A673 (cell line): ENCODE measurements at places on chromosomes 16 and 17.

- no peak for DNase-seq
Measured at GRCh38 chr17:17134957-17135333, 71.2 kb downstream of the PLD6 start.

GRCh38 chr16:27408012-27408601 lies 6.1 kb downstream of the IL21R start:
- DNase-seq = no peak

DNA sequence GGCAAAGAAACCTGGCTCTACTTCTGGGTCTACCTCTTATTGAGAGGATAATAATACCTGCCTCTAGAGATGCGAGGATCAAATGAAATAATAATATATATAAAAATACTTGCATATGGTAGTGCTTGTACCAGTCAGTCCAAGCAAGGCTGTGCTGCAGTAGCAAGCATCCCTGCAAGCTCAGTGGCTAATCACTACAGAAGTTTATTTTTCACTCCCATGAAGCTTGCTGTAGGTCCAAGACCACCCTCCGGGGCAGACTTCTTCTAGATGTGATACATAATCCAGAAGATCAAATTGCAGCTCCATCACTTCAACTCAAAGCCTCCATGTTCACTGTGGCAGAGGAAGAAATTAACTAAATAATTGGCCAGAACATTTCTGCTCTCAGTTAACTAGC lies 48.9 kb upstream of the NKD1 start:
- no peak for DNase-seq

GRCh38 chr17:50764734-50765149 lies 2.6 kb downstream of the ANKRD40CL start:
- no peak for DNase-seq

DNA sequence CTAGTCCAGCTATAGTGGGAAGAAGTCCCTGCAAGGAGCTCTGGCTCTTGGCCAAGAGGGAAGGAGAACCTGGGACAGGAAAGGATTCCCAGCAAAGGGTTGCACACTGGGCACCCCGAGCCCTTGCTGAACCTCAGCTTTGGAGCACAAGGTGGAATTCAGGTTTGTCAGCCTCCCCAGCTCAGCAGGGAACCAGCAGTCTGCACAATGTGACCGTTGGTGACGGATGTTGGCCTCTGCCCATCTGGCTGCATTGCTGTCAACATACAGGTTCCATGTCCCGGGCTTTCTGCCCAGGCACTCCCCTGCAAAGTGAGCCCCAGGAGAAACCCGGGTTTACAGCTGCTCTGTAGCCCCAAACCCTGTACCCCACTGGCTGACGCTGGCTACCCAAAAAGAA lies 6.7 kb downstream of the RPRML start:
- DNase-seq = no peak

- no peak for DNase-seq
Measured at GRCh38 chr17:47231334-47231733, 22.2 kb downstream of the MYL4 start.
